ENCODE measurements at places on chromosomes 4 and X. TPM values are rescaled to one million over a fixed set of nuclear protein-coding genes. Genes with fewer than 3 reads are reported as not detected.

Gene PAGE2B
- total RNA-seq, result not detected

Gene SULT1B1
- total RNA-seq, result 117 TPM

Gene TLR7
- 0.27 TPM for total RNA-seq

Gene FDCSP
- 15.4 TPM for total RNA-seq

Gene GLOD5
- total RNA-seq, result not detected

Gene CTAG1A
- total RNA-seq, result not detected

Gene RNF175
- not detected for total RNA-seq

Gene CT83
- not detected for total RNA-seq

Gene STATH
- total RNA-seq, result not detected

Gene MAML3
- 18.3 TPM for total RNA-seq

Gene H2BW2
- total RNA-seq, result not detected

DNA sequence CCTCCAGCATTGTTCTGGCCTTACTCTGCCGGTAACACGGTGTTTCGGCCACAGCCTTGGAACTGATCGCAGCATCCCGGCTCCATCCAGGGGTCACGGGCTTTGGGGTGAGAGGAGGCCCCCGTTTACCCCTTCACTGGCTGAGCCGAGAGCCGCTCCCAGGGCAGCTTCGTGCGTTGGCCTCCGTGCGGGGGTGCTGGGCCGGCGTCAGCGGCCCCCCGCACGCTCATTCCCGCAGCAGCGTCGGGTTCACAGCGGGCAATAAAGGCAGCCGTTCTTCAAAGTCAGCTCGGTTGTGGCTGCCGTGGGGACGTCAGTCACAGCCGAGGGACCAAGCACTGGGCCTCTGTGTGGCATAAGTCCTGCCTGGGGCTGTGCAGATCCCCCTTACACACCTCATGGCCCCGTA, 25.3 kb upstream of the PLCXD1 start:
- peaks cover 3% of the 10 kb centered on the region for H3K27me3 ChIP-seq
- no peak for DNase-seq
- H3K4me3 ChIP-seq, result no peak overlapping the region
- no peak overlapping the region for H3K27ac ChIP-seq
- no peaks in the 10 kb centered on the region for H3K4me1 ChIP-seq
- H3K36me3 ChIP-seq, result no peaks in the 10 kb centered on the region

DNA sequence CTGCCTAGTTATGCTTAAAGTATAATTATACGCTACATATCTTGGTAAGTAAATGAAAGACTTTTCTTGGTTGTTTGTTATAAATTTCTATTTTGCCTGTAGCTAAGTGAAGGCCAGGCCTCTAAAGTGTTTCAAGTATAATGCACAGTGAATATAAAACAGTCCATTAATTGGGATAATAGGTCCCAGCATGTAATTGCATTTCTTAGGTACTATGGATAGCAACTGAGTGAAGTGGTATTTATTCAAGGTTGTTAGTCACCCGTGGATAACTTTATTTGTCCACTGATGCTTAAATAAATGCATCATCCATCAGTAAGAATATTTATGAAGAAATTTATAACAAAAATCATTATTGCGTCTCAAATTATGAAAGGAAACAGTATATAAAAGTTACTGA, 59.1 kb downstream of the TEX13C start:
- no peak for DNase-seq
- H3K27me3 ChIP-seq, result no peaks in the 10 kb centered on the region
- H3K36me3 ChIP-seq, result no peaks in the 10 kb centered on the region
- no peak overlapping the region for H3K4me3 ChIP-seq
- no peak overlapping the region for H3K27ac ChIP-seq

- DNase-seq, result no peak
- H3K27me3 ChIP-seq, result no peaks in the 10 kb centered on the region
- H3K36me3 ChIP-seq, result no peaks in the 10 kb centered on the region
Observed at GRCh38 chr4:117637347-117637746, 396.9 kb upstream of the NDST3 start.

- H3K4me1 ChIP-seq, result no peaks in the 10 kb centered on the region
- no peak for DNase-seq
- no peaks in the 10 kb centered on the region for H3K36me3 ChIP-seq
- no peaks in the 10 kb centered on the region for H3K27me3 ChIP-seq
Observed at GRCh38 chrX:129933700-129934099, 27.7 kb downstream of the UTP14A start.

DNA sequence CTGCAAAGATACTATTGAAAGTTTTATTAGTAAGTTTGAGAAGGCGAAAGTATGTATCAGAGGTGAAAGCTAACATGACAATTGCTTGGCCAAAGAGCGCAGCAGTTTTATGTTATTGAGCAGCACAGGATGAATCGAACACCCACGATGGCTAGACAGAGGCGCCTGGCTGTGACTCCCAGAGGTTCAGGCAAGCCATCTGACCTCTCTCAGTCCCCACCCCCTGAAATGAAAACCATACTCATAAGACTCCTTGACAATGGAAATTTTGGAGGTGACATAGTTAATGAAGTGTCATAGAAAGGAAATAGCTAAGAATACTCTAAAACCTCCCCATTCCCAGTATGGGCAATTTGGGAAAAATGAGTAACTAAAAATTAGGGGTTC, 70.6 kb downstream of the MGST2 start:
- peaks cover 23% of the 10 kb centered on the region for H3K4me1 ChIP-seq
- H3K4me3 ChIP-seq, result no peak overlapping the region
- no peaks in the 10 kb centered on the region for H3K36me3 ChIP-seq
- H3K27me3 ChIP-seq, result no peaks in the 10 kb centered on the region
- peak overlapping the region; percentile 80 for H3K27ac ChIP-seq
- DNase-seq, result no peak

DNA sequence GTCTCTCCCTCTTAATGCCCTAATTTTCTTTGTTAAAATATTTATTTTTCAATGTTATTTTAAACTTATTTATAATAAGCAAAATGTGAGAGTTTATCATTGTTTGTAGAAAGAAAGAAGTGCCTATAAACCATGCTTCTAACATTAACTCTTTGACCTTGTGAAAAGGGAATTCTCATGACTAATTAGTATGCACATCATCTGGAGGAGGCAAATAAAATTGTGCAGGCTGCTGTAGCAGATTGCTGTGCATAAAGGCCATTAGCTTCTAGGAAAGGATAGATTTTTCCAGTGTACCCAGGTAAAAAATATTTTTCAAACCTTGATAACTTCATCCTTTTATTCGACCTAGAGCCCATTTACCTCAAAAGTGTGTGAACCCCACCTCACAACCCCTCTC, 84.6 kb upstream of the GUCY1A1 start:
- no peaks in the 10 kb centered on the region for H3K36me3 ChIP-seq
- no peak for DNase-seq
- H3K4me3 ChIP-seq, result no peak overlapping the region
- no peak overlapping the region for H3K27ac ChIP-seq
- no peaks in the 10 kb centered on the region for H3K27me3 ChIP-seq
- peaks cover 8% of the 10 kb centered on the region for H3K4me1 ChIP-seq

GRCh38 chr4:47667552-47667951, 170.3 kb downstream of the CORIN start:
- H3K36me3 ChIP-seq, result no peaks in the 10 kb centered on the region
- no peak overlapping the region for H3K27ac ChIP-seq
- DNase-seq, result no peak
- no peak overlapping the region for H3K4me3 ChIP-seq
- H3K4me1 ChIP-seq, result no peaks in the 10 kb centered on the region

DNA sequence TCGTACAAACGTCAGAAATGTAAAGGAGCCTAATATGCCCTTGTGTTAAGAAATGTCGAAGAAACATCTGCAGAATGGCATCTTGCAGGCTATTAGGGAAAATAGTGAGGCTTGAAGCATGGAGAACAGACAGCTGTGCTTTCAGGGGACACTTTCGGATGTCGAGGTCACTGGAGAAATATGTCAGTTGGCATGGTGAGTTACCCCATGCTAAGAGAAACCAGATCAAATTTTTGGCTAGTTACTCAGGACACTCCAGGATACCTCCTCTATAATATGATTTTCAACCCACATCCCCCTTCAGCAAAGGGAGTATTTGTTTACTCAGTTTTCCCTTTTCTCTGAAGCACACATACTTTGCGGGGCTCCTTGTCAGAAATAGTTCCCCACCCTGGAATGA, 171.4 kb downstream of the GPC3 start:
- H3K27me3 ChIP-seq, result no peaks in the 10 kb centered on the region
- H3K36me3 ChIP-seq, result no peaks in the 10 kb centered on the region
- no peaks in the 10 kb centered on the region for H3K4me1 ChIP-seq
- H3K27ac ChIP-seq, result no peak overlapping the region
- no peak for DNase-seq

GRCh38 chr4:84366907-84367306, 132.2 kb downstream of the NKX6-1 start:
- H3K36me3 ChIP-seq, result no peaks in the 10 kb centered on the region
- H3K4me3 ChIP-seq, result no peak overlapping the region
- no peak overlapping the region for H3K27ac ChIP-seq

- no peaks in the 10 kb centered on the region for H3K27me3 ChIP-seq
- peak; percentile 76 for DNase-seq
- H3K4me1 ChIP-seq, result no peaks in the 10 kb centered on the region
- H3K27ac ChIP-seq, result peak within 1 kb of the TSS; percentile 91
- no peaks in the 10 kb centered on the region for H3K36me3 ChIP-seq
Observed at GRCh38 chrX:65667503-65668376, at the start of gene MSN. MSN (plus strand) TSS chrX:65667654; CDS start chrX:65667842, 188 bp downstream.

DNA sequence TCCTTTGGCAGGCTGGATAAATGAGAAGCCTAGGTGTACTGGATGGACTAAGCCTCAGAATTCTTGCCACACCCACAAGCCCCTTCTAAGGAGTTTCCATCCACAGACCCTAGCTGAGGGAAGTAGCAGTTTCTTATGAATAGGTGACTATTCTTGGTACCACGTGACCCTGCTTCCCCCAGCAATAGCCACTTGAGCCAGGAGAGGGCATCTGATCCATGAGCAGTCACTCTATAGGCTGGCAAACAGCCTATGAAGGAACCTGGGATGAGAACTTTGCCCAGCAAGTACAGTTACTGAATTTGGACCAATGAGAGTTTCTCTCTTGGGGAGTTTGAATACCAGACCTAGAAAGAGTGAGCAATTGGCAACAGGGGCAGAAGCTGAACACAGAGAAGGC, 84.0 kb downstream of the RTL9 start:
- H3K27me3 ChIP-seq, result no peaks in the 10 kb centered on the region
- no peaks in the 10 kb centered on the region for H3K4me1 ChIP-seq
- no peak for DNase-seq
- H3K36me3 ChIP-seq, result no peaks in the 10 kb centered on the region

DNA sequence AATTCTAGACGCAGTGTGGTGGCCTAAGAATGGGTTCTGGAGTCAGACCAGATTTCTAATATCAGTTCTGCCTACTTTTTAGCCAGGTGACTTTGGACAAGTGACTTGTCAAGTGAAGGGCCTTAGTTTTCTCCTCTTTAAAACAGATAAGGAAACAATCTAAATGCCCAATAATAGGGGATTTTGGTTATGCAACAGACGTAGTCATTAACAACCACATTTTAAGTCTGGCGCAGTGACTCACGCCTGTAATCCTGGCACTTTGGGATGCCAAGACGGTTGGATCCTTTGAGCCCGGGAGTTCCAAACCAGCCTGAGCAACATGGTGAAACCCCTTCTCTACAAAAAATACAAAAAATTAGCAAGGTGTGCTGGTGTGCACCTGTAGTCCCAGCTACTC, 2.1 kb upstream of the ZMYM3 start:
- no peak overlapping the region for H3K27ac ChIP-seq
- no peak overlapping the region for H3K4me3 ChIP-seq
- H3K4me1 ChIP-seq, result peaks cover 18% of the 10 kb centered on the region
- no peak for DNase-seq

GRCh38 chr4:16608123-16608522, 290.3 kb downstream of the LDB2 start:
- H3K36me3 ChIP-seq, result no peaks in the 10 kb centered on the region
- H3K27me3 ChIP-seq, result no peaks in the 10 kb centered on the region
- no peak overlapping the region for H3K27ac ChIP-seq

DNA sequence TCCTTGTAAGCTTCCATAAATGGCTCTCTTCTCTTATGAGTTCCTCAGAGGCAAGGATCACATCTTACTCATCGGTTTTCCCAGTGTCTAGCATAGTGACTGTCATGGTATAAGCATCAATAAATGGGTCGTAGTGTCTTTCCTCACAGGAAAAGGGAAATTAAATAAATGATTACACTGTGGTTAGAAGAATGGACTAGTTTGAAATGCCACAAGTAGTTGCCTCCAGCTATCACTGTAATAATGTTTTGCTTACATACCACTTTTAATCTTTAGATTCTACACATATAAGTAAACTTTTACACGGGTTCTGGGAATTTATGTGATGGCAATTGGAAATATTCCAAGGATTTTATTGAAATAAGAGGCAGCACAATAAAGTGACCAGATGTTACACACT, 152.8 kb upstream of the CXorf51A start:
- no peak overlapping the region for H3K27ac ChIP-seq
- H3K4me3 ChIP-seq, result no peak overlapping the region
- no peak for DNase-seq
- H3K4me1 ChIP-seq, result no peaks in the 10 kb centered on the region
- H3K27me3 ChIP-seq, result no peaks in the 10 kb centered on the region

DNA sequence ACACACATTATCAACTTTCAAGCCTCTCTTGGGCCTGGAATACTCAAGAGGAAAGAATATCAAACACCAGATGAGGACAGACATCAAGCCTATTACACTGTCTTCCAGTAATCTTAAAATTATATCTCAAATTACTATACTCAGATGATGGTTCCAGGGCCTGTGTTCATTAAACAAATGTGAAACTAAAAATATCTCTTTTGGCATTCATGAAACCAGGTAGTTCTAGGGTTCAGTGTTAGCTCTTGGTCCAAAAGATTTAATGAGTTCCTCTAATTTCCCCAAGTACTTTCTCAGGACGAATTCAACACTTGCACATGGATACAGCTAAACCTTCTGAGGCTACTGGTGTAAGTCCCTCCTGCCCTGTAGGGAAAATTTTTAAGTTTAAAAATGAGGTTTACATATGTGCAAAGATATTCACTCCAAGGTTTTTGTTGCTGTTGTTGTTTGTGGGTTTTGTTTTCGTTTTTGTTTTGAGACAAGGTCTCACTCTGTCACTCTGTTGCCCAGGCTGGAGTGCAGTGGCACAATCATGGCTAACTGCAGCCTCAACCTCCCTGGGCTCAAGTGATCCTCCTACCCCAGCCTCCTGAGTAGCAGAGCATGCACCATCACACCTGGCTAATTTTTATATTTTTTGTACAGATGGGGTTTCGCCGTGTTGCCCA, 79.4 kb downstream of the USP46 start:
- no peaks in the 10 kb centered on the region for H3K4me1 ChIP-seq
- H3K27me3 ChIP-seq, result no peaks in the 10 kb centered on the region
- H3K36me3 ChIP-seq, result no peaks in the 10 kb centered on the region
- DNase-seq, result no peak

DNA sequence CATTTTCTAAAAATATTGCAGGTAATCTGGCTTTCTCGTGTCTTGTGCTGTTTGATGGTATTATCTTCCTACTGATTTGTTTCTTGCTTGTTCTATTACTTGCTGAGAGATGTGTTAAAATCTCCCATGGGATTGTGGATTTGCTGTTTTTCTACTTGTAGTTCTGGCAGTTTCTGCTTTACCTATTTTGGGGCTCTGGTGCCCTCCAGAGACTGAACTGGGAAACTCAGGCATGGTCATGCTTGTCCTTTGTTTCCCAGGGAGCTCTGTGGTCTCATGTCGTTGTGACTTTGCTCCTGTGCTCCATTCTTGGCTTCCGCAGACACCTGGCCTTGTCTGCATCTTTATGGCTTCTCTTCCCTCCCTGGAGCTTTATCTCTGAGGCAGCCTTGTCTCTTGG, 39.5 kb downstream of the NSD2 start:
- H3K27me3 ChIP-seq, result no peaks in the 10 kb centered on the region
- H3K4me3 ChIP-seq, result no peak overlapping the region
- peaks cover 34% of the 10 kb centered on the region for H3K4me1 ChIP-seq
- H3K27ac ChIP-seq, result no peak overlapping the region
